ENCODE measurements at places on chromosomes 5 and 9.

DNA sequence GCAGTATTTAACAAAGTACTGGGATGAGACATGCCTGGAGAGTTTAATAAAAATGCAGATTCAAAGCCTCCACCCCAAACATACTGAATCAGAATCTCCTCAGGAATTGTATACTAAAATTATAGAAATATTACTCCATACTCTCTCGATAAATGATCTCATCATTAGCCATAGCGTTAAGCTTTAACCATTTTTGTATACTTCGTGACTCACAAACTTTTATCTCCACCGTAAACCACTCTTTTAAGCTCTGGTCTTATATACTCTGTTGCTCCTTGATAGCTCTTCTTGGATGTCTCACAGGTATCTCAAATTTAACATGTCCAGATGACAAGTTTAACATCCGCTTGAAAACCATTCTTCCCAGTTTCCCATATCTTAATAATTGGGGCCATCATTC lies 327.8 kb downstream of the ADGRV1 start:
- DNase-seq, result no peak

DNA sequence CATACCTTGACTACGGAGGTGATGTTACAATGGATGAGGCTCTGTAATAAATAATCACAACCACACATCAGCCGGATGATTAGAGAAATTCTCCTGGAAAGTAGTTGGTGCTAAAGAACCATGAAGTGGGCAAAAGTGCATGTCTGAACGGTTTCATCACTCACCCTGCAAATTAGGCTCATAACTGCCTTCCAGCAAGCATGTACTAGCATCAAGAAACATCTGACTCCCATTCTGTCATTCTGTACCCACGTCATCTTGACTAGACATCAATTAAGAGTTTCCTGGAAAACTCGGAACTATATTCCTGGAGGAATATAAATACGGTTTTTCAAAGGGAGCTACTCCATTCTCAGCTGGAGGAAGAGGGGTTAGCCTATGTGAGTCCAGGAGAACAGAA lies 52.2 kb downstream of the HSD17B3 start:
- DNase-seq, result no peak

DNA sequence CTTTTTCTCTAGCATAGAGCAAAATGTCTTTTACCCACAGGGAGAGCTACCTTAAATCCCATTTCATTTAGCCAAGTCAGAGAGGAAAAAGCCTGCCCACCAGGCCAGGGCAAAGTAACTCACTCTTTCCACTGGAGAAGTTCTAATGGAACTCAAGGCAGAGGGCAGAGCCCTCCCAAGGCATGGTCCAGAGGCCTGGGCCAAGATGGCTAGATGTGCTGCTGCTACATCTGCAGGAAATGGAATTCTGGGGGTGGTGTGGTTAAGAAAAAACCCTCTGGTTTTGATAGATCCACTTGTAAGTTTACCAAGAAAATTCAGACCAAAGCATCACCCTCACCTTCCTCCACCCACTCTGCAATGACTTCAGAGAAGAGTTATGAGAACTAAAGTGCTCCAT lies 37.3 kb downstream of the CSF2 start:
- DNase-seq, result no peak

GRCh38 chr5:132055441-132055807 lies 5.0 kb upstream of the IL3 start:
- no peak for DNase-seq

GRCh38 chr5:30994902-30995301 lies 198.6 kb upstream of the CDH6 start:
- DNase-seq, result no peak

- DNase-seq, result no peak
Measured at GRCh38 chr9:16341177-16341576, 529.3 kb downstream of the BNC2 start.
